ENCODE measurements at places on chromosomes 2 and 18. TPM values are rescaled to one million over a fixed set of nuclear protein-coding genes. Genes with fewer than 3 reads are reported as not detected.

- no peak for ATAC-seq
Observed at GRCh38 chr18:57922885-57923284, 119.8 kb upstream of the ATP8B1 start.

DNA sequence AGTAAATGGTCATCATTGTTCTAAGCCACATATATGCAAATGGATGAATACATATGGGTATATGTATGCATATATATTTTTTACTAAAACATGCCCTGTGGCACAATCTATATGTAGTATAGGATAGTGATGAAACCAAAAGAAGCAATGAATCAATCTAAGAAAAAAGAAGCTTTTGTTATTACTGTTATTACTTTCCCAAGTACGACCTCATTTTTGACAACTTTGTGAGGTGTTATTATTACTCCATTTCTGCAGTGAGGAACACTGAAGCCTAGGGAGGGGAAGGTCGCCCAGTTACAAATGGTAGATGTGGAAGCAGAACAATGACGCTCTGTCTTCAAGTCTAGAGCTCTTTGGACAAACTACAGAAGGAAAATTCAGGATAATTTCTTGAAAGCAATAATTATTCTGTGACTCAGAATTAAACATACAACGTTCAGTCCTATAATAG lies 38.3 kb downstream of the STAT4 start:
- ATAC-seq, result peak; percentile 43

DNA sequence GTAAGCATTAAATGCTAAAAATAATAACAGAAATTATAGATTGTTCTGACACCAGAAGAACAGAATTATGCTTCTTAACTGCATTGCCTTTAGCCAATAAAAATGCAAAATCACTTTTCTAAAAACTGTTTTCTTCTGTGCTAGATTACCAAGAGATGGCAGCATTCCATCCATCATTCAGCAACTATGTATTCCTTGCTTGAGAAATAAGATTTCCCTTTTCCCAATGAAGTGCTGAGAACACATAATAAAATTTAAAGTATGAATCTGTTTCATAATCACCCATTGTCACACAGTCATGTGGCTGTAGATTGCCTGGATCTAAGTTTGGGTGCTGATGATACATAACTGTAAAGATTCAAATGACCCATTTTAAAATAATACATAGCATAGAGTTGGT lies 504.2 kb downstream of the TDRD15 start:
- no peak for ATAC-seq

GRCh38 chr2:109482361-109482861 lies 131.4 kb downstream of the SEPTIN10 start:
- no peak for ATAC-seq

GRCh38 chr2:33292981-33293595 lies 183.4 kb upstream of the RASGRP3 start:
- no peak for ATAC-seq

ARL5A gene
- total RNA-seq, result 76.7 TPM
